ENCODE measurements at places on chromosomes 3 and 15. TPM values are rescaled to one million over a fixed set of nuclear protein-coding genes. Genes with fewer than 3 reads are reported as not detected.

DNA sequence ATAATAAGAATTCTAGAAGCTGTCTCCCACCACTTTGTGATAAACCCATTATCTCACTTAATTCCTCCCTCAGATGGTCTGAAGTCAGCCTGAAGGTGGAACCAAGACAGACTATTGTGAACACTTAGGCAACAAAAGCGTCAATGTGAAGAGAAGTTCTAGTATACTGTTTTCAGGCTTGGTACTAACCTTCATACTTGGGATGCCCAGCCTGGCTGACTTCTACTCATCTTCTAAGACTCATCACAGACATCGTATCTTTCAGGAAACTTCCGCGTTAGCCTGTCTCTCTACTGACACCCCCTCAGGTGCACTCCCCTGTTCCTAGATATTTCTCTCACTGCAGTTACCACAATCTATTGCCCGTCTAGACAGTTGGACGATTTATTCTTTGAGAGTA, 201.2 kb downstream of the SATB1 start:
- DNase-seq = no peak
- H3K4me3 ChIP-seq = no peak overlapping the region
- H3K4me1 ChIP-seq = no peaks in the 10 kb centered on the region
- H3K36me3 ChIP-seq = no peaks in the 10 kb centered on the region

DNA sequence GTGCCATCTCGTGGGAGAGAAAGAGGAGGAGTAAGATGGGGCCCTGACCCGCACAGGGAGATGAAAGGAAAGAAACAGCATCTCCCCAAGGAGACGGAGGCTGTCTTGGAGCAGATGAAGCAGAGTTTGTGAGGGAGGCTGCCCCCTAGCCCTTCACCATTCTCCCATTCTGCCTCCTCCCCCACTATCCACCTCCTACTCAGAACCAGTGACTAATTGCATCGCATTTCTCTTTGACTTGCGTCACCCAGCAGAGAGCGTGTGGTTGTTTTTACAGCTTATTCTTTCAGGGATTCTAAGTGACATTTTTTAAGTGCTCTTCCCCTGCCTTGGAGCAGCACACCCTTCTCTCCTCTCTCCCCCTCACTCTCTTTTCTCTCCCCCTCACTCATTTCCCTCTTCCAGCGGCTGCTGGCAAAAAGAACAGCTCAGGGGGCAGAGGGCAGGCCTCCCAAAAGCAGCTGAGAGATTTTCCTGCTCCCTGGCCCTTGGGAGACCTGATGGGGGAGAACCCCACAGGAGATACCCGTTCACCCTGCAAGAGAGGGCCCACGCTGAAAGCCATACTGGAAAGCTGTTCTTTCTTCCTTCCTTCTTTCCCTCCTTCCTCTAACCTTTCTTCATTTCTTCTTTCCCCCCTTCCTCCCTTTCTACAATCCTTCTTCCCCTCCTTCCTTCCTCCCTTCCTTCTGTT, 91.8 kb downstream of the MRPL46 start:
- no peaks in the 10 kb centered on the region for H3K36me3 ChIP-seq
- H3K27me3 ChIP-seq = no peaks in the 10 kb centered on the region
- H3K4me3 ChIP-seq = no peak overlapping the region
- no peak for DNase-seq

DNA sequence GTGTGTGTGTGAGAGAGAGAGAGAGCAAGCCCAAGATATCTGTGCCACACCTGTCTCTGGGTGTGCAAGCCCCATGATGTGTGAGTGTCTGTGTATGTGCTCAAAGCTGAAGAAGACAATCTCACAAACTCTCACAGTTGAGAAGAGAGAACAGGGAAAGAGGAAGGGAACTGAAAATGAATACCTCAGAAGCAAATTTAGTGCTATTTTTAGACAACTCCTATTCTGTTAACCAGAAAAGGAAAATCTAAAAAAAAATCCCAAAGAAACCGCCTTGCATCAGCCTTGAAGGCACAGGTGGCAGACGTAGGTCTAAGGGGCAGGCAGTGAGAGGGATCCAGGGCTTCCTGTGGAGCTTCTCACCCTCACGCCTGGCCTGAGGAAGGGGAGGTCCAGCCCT, 47.8 kb downstream of the ATP2B2 start:
- H3K27ac ChIP-seq = no peak overlapping the region
- H3K4me1 ChIP-seq = no peaks in the 10 kb centered on the region
- H3K36me3 ChIP-seq = no peaks in the 10 kb centered on the region
- H3K27me3 ChIP-seq = no peaks in the 10 kb centered on the region

- no peaks in the 10 kb centered on the region for H3K27me3 ChIP-seq
- no peak overlapping the region for H3K27ac ChIP-seq
- no peak overlapping the region for H3K4me3 ChIP-seq
- no peaks in the 10 kb centered on the region for H3K4me1 ChIP-seq
- no peaks in the 10 kb centered on the region for H3K36me3 ChIP-seq
Measured at GRCh38 chr3:190380184-190380583, 7.8 kb upstream of the CLDN16 start.

DNA sequence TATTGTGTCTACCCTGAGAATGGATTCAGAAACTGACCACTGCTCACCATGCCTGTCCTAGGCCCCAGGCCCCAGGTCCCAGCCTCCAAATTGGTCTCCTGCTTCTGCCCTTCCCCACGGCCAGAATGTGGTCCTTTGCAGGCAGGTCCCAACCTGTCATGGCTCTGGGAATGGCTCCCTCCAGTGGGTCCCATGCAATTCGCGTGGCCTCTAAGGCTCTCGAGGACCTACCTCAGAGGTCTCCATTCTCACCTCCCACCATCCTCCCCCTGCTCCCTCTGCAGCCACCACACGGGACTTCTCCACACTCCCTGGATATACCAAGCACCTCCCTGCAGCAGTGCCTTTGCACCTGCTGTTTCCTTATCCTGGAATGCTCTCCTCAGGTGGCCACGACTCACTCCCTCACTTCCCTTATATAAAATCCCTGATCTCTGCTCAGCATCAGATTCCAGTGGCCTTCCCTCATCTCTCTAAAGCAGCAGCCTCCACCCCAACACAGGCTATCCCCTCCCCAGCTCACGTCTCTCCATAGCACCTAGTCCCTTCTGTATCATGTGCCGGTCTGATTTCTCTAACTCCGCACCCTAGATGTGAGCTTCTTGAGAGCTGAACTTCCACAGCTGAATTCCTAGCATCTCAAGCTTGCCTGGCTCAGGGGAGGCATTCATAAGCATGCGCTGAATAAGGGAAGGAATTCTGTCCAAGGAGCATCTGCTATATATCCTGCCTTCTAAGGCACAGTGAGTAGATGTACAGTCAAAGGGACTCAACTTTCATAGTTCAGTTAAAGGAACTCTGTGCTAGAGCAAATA, 56.9 kb downstream of the ARRDC4 start:
- H3K36me3 ChIP-seq = no peaks in the 10 kb centered on the region
- peak overlapping the region; percentile 27 for H3K4me3 ChIP-seq
- DNase-seq = no peak
- H3K27ac ChIP-seq = peak overlapping the region; percentile 69
- H3K4me1 ChIP-seq = peaks cover 15% of the 10 kb centered on the region
- no peaks in the 10 kb centered on the region for H3K27me3 ChIP-seq

- H3K27ac ChIP-seq = no peak overlapping the region
- H3K36me3 ChIP-seq = no peaks in the 10 kb centered on the region
- no peak for DNase-seq
- no peaks in the 10 kb centered on the region for H3K4me1 ChIP-seq
Measured at GRCh38 chr3:13162549-13163320, 89.5 kb upstream of the IQSEC1 start.

DNA sequence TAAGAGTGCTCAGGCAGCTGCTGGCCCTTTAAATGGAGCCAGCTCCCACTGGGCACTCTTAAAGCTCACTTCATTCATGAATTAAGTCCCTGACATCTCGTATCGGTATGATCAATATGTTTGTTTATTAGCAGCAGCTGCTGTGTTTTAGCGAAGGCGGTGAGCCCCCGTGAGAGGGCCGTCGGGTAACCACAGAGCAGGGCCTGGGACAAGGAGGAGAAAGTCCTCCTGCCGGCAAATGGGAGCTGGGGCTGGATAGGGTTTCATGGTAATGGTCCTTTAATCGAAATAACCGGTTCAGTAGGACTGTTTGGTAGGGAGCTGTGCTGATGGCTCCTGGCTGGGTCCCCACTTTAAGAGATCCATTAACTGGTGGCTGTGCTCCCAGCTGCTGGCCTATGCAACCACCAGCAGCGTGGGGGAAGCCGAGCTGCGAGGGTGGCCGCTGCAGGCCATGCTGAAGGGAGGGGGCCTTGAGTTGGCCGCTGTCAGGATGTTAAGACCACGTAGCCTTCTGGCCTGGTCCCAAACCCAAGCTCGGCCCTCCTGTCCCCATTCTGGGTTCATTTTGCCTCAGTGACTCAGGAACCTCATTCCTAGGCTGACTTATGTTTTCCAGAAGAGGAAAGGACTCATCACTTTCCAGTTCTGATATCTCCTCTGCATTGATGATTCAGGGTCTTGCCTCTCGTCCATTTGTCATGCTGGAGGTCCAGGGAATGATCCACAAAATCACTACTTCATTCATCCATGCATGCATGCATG, 67.6 kb upstream of the NTRK3 start:
- H3K27me3 ChIP-seq = no peaks in the 10 kb centered on the region
- no peaks in the 10 kb centered on the region for H3K36me3 ChIP-seq
- H3K27ac ChIP-seq = no peak overlapping the region
- no peak for DNase-seq
- no peaks in the 10 kb centered on the region for H3K4me1 ChIP-seq

GRCh38 chr3:177538048-177538749, 340.9 kb upstream of the TBL1XR1 start:
- peak overlapping the region; percentile 43 for H3K27ac ChIP-seq
- H3K36me3 ChIP-seq = no peaks in the 10 kb centered on the region
- H3K4me1 ChIP-seq = peaks cover 12% of the 10 kb centered on the region
- no peak for DNase-seq
- no peak overlapping the region for H3K4me3 ChIP-seq

DNA sequence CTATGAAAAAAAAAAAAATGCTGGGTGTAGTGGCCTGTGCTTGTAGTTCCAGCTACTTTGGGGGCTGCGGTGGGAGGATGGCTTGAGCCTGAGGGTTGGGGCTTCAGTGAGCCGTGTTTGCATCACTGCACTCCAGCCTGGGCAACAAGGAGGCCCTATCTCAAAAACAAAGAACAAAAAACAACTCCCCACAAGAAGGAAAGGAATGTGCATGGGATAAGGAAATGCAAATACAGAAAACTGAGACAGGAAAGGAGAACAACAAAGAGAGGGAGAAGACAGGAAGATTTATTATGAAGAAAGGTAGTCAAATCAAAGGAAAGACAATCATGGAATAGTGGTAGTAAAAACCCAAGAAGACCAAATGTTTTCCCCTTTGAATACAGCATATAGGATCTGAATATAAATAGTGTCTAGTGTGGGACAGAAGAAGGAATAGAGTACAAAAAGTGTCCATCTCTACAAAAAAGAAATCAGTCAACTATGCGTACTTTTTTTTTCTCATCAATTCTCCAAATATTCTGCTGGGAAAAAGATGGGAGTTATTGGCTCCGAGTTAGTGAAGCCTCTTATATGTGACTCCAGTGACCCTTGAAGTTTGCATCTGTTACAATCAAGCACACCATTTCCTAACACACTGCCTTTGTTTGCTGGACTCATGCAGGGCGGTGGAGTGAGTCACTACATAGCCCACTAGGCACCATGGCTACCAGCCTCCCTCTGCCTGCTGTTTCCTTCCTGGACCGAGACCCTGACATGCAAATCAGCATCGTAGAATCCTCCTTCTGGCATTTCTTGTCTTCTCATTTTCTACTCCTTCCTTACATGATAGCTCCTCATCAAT, 101.2 kb upstream of the PTX3 start:
- no peak overlapping the region for H3K4me3 ChIP-seq
- no peak overlapping the region for H3K27ac ChIP-seq
- H3K36me3 ChIP-seq = no peaks in the 10 kb centered on the region
- no peaks in the 10 kb centered on the region for H3K27me3 ChIP-seq
- H3K4me1 ChIP-seq = no peaks in the 10 kb centered on the region

- H3K4me3 ChIP-seq = no peak overlapping the region
- no peak overlapping the region for H3K27ac ChIP-seq
- no peak for DNase-seq
- H3K27me3 ChIP-seq = no peaks in the 10 kb centered on the region
- no peaks in the 10 kb centered on the region for H3K4me1 ChIP-seq
Measured at GRCh38 chr15:40536501-40536900, 28.3 kb downstream of the CCDC32 start.

DNA sequence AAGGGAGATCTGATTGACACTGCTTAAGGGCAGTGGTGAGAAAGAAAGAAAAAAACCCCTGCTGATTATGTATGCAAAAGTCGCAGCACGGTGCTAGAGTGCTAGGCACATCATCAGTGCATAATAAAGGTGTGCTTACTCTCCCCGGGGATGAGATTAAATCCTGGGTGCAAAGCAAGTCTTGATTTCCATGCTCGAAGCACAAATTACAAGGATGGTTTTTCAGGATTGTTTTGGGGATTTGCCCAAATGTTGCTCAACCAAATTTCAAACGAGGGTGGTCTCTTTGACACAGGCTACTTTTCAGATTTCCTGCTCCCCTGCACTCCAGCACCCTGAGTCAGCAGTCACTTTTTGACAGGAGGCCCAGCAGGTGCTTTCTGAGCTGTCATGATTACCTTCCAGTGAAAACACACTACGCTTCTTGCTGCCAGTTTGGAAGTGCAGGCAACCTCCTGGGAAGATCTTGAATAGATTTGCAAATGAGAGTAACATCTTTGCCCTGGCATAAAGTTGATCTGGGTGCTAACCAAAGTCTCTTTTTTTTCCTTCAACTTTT, 167.5 kb upstream of the TRIM42 start:
- no peaks in the 10 kb centered on the region for H3K27me3 ChIP-seq
- H3K27ac ChIP-seq = no peak overlapping the region
- no peaks in the 10 kb centered on the region for H3K4me1 ChIP-seq
- H3K36me3 ChIP-seq = no peaks in the 10 kb centered on the region
- H3K4me3 ChIP-seq = no peak overlapping the region

- no peaks in the 10 kb centered on the region for H3K27me3 ChIP-seq
- no peaks in the 10 kb centered on the region for H3K36me3 ChIP-seq
- peak overlapping the region; percentile 83 for H3K4me3 ChIP-seq
- H3K4me1 ChIP-seq = peaks cover 63% of the 10 kb centered on the region
Measured at GRCh38 chr3:45595364-45596195, 1.0 kb downstream of the LIMD1 start.

GRCh38 chr3:20038699-20039465, 1.4 kb upstream of the KAT2B start:
- no peak for DNase-seq
- peak overlapping the region; percentile 100 for H3K27ac ChIP-seq
- H3K4me1 ChIP-seq = peaks cover 36% of the 10 kb centered on the region
- H3K4me3 ChIP-seq = peak overlapping the region; percentile 84
- no peaks in the 10 kb centered on the region for H3K27me3 ChIP-seq
- H3K36me3 ChIP-seq = no peaks in the 10 kb centered on the region

GRCh38 chr3:24952388-24952787, 457.7 kb upstream of the THRB start:
- H3K4me1 ChIP-seq = no peaks in the 10 kb centered on the region
- no peak for DNase-seq
- no peak overlapping the region for H3K27ac ChIP-seq
- no peaks in the 10 kb centered on the region for H3K27me3 ChIP-seq

GRCh38 chr3:4709341-4709740, 216.2 kb downstream of the ITPR1 start:
- H3K36me3 ChIP-seq = no peaks in the 10 kb centered on the region
- H3K27ac ChIP-seq = no peak overlapping the region
- H3K4me1 ChIP-seq = peaks cover 4% of the 10 kb centered on the region

- no peaks in the 10 kb centered on the region for H3K36me3 ChIP-seq
- DNase-seq = peak; percentile 59
- no peaks in the 10 kb centered on the region for H3K27me3 ChIP-seq
- H3K4me3 ChIP-seq = no peak overlapping the region
Measured at GRCh38 chr3:129577925-129578786, 28.3 kb downstream of the PLXND1 start.

Gene RETNLB
- total RNA-seq = 3.3 TPM

Gene BSN
- total RNA-seq = 0.32 TPM

Gene TPRA1
- 16.1 TPM for total RNA-seq

Gene STXBP5L
- total RNA-seq = 9.4 TPM

Gene AADACL2
- not detected for total RNA-seq

Gene AQP9
- total RNA-seq = 0.32 TPM

Gene BFSP2
- not detected for total RNA-seq

Gene ITGA11
- 0.37 TPM for total RNA-seq

Data from transverse colon (tissue), 4 donors.